ENCODE measurements at places on chromosomes 13 and 19.

DNA sequence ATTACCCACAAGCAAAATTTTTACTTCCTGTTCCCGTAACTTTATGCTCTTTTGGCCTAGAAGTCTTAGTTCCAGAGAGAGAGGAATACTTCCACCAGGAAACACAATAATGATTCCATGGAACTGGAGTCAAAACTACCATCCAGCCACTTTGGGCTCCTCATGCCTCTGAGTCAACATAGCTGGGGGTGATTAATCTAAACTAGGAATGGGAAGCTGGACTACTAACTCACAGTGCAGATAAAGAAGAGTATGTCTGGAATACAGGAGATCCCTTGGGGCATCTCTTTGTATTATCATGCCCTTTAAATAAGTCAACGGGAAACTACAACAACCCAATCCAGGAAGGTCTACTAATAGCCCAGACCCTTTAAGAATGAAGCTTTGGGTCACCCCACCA, 8.9 kb upstream of the ELF1 start:
- no peak for DNase-seq

DNA sequence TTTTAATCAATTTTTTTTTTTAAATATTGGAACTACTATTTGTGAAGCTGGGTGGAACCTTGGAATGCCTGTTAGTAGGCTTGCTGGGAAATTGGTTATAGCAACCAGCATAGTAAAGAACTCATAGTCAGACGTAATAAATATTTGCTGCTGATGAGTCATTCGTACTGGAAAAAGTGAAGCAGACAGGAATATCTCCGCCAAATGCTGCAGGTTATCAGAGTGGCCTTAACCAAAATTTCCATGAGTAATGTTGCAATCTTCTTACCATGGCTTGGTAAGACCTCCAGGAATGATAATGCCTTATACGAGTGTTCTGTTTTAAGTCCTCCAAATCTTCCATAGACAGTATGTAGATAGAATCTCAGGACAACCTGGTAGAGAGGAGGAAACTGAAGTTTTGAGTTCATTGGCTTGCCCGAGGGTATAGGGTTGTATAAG, 34.2 kb downstream of the MBNL2 start:
- DNase-seq, result peak; percentile 90

DNA sequence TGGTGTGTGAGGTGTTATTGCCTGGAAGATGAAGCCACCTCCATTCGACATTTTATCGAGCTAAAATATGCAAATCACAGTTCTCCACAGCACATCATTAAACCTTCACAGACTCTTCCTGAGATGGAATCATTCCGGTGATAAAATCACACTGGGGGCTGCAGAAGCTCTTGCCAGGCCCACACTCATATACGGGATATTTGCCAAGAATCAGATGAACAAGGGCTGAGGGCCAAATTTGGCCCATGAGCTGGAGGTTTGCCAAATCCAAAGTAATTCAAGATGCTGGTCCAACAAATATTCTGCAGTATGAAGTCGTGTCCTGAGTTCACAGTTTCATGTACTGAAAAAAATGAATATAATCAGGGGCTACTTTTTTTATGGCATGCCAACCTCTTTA, 16.7 kb upstream of the RXFP2 start:
- no peak for DNase-seq

- no peak for DNase-seq
These were observed 297.3 kb downstream of the ZNF536 start for GRCh38 chr19:30669329-30670010.

- DNase-seq, result no peak
These were observed 91.0 kb downstream of the UFM1 start for GRCh38 chr13:38440666-38441065.

GRCh38 chr13:25678398-25678797, 306.6 kb downstream of the ATP8A2 start:
- DNase-seq, result no peak

- DNase-seq, result peak; percentile 64
These were observed 1.2 kb downstream of the KPNA3 start for GRCh38 chr13:49791315-49791710.

- DNase-seq, result no peak
These were observed 1448.0 kb upstream of the MIR17HG start for GRCh38 chr13:89899302-89900103.

DNA sequence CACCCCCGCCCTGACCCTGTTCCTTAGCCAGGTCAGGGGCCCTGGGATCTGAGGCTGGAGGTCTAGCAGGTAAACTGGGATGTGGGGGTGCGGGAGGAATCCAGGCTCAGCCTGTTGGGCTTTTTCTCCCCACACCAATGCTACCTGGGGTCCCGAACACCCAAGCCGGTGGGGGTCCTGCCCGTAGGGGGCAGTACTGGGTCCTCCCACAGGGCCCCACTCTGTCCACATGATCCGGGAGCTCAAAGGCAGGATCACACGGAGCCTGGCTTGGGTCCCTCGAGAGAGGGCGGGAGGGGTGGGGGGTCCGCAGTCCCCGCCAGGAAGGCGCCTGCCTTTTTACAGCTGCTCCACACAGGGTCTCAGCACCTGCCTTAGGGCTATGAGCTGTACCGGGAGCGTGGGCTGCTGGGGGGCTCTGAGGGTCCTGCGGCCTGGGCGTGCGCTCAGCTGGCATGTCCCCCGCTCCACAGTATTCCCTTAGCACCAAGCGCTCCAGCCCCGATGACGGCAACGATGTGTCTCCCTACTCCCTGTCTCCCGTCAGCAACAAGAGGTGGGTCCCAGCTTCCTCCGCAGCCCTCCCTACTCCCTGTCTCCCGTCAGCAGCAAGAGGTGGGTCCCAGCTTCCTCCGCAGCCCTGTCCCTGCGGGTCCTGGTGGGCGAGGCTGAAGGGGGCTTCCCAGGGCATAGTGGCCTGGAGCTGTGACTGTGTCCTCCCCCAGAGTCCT, 12.3 kb upstream of the TEKTIP1 start:
- DNase-seq, result no peak

DNA sequence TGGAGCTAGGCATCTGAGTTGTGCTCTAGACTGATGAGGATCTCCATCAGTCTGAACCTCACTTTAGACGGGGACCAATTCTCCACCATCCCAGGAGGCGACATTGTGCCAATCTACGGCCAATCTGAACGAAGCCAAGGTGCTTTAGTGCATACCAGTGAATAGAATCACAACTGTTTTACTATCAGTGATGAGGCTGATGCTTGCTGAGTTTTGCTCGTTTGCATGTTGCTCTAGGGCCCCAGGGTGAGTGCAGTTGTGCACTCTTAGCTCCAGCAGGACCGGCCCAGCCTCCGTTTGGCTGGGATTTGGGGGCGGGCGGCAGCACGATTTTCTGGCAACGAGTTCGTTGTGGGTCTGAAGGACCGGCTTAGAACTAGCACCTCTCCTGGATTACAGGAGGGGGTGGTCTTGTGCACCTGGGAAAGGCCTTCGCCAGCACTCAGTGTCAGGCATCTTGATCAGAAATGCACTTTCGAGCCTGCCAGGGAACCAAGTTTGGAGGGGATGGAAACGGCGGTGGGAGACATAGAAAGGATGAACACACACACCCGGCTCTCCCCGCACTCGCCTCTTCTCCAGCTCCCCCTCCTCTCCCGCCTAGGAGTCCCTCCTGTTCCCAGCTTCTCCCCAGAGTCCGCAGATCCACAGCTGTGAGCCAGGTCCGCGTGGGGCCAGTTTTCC, 4.4 kb downstream of the GSX1 start:
- DNase-seq, result no peak

GRCh38 chr19:6530386-6531162, at the start of gene TNFSF9:
Gene TNFSF9, plus strand, starts transcription at chr19:6531026. Its CDS starts 11 bp downstream, at chr19:6531037.
- DNase-seq, result peak; percentile 75

- no peak for DNase-seq
These were observed 43.3 kb downstream of the SKA3 start for GRCh38 chr13:21133077-21133476.

DNA sequence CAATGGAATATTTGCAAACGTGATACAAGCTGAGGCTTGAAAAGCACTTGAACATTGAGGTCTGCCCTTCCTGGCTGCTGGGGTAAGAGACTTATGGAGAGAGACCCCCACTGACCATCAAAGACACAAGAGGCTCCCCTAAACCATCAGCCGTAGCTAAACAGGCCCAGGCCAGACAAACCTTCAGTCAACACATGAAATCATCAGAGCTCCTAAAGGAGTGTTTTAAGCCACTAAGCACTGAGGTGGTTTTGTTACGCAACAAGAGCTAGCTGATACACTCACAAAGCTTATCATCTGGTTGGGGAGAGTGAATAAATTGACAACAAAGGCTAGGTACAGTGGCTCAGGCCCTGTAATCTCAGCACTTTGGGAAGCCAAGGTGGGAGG, 110.4 kb downstream of the ZNF557 start:
- DNase-seq, result no peak

DNA sequence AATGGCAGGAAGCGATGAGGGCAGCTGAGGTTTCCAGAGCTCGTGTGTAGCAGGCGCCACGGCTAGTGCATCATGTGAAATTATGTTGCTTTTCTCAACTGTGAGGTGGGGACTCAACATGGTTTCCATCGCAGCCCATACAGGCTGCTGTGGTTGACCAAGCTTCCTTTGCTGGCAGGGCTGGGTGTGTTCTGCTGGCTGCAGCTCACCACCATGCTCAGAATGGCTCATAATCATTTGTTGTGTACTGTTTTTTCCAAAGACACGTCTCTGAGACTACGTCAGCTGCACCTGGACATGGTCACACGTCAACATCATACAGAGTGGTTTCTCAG, 16.1 kb upstream of the RASA3 start:
- DNase-seq, result no peak

DNA sequence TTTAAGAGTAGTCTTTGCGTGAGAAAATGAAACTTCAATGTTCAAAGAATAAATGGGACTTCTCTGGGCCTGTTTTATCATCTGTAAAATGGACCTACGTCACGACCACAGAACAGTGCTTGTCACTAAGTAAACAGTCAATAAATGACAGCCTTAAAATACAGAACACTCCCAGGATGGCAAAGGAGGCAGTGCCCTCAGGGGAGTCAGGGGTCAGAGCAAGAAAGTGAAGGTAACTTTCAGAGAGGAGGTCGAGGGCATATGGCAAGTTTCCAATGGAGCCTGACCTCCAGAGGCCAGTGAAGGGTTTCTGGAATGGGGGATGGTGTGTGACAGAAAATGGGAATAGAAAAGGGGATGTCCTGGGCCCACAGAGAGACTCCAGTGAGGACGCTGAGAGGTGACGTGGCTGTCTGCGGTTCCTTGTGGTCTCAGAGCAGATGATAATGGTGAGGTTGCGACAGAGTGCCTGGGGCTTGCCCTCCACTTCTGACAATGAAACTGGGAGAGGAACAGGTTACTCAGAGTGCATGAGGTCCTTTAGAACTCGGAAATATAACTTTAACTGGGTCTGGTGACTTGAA, 91.8 kb downstream of the UBL3 start:
- no peak for DNase-seq

GRCh38 chr19:1076951-1077350, 10.0 kb downstream of the ARHGAP45 start:
- DNase-seq, result no peak

DNA sequence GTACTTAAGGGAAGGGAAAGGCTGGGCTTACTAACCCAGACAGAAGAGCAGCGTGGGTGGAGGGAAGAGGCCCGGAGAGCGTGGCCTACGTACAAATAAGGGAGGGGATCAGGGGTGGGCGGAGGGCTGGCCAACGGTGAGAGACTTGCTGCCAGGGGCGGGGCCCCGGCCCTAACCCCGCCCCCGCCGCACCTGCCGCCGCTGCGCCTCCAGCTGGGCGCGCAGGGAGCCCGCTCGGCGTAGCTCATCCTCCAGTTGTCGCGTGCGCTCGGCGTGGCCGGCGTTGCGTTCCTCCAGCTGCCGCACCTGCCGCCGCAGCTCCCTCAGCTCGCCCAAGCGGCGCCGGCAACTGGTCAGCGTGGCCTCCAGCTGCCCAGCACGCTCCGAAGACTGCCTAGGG, 5.7 kb downstream of the HOOK2 start:
- DNase-seq, result no peak

GRCh38 chr13:60893801-60894200, 496.8 kb downstream of the TDRD3 start:
- DNase-seq, result no peak

- DNase-seq, result peak; percentile 83
These were observed at the start of gene CAPS for GRCh38 chr19:5913739-5914357. Gene CAPS, plus strand, starts transcription at chr19:5914254. Its CDS starts 153 bp downstream, at chr19:5914407.

Data from renal cortical epithelial cell (primary cell).